ENCODE measurements at places on chromosomes 12 and 14.

- DNase-seq = peak; percentile 42
Measured at GRCh38 chr14:78401866-78402265, 231.7 kb downstream of the NRXN3 start.

DNA sequence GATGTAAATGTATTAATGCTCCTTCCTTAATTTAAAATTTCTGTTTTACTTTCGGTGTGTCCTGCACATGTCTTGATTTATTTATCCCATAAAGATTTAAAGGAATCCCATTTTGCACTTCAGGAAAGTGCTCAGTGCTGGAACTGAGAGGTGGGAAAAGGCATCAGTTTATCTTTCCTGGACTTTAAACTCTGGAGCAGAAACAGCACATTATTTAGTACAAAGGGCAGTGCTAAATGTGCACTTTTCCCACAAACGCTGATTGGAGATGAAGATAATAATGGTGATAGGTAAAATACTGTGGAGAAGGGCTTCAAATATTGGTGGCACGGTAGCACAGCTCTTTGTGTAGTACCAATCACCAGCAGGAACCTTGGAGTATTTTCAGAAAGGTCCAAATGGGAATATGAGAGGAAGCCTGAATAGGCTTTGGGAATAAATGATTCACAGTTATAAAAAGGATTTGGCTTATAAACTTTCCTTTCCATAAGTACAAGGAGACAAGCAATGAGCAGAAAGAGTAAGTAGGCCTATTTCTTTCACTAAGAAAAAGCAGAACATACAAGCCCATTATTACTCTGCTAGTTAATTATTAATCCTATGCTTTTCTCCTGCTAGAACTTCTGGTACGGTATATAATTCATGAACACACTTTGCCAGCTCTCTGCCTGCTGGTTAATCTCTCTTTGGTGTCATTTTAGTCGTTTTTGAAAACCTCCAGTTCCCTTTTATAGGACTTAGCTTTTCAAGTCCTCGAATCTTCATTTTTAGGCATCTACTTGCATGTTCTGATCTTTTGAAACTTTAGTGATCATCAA lies 58.3 kb downstream of the SLC15A5 start:
- DNase-seq = no peak

GRCh38 chr12:68269779-68270178 lies 16.4 kb upstream of the IL22 start:
- DNase-seq = no peak

DNA sequence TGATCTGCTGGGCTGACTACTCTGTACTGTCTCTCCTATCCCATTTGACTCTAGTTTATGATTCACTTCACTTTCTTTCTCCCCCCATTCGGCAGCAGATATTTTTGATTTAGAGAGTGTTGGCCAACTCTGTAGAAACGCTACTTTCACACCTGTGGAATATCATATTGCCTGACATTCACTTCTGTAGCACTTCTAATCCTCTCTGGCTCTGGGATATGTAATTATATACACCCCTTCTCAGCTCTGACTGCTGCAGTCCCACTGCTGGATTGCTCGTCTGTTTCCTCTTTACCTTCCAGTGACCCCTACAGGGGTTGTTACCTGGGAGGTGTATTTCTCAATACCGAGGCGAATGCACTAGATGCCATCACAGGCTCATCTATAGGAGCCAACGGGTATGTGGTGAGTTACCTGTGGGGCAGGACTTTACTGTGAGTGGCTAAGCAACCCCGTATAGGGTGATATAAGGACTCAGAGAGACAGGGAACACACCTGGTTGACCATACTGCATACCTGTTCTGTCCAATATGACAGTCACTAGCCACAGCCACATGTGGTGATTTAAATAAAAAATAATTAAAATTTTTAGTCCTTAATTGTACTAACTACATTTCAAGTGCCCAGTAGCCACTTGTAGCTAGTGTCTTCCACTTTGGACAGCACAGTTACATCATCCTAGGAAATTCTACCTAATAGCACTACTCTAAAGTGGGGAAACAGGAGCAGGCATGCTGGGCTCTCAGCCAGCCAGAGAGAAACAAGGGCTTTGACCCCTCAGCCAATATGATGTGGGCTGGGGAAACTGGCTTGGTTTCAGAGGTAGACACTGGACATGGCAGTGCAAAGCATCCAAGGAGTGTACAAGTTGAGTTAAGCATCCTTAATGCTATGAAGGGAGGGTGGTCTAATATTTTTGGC lies 95.0 kb downstream of the C12orf75 start:
- no peak for DNase-seq

- peak; percentile 89 for DNase-seq
Measured at GRCh38 chr14:89922031-89922907, 32.3 kb downstream of the EFCAB11 start.
